ENCODE measurements at places on chromosomes 5 and 9.

- DNase-seq, result no peak
These were observed 95.2 kb downstream of the ALDH1A1 start for GRCh38 chr9:72857624-72857996.

GRCh38 chr9:133107245-133107722 lies 13.8 kb downstream of the RALGDS start:
- no peak for DNase-seq

- no peak for DNase-seq
These were observed 446.5 kb downstream of the EFNA5 start for GRCh38 chr5:107224272-107224671.

DNA sequence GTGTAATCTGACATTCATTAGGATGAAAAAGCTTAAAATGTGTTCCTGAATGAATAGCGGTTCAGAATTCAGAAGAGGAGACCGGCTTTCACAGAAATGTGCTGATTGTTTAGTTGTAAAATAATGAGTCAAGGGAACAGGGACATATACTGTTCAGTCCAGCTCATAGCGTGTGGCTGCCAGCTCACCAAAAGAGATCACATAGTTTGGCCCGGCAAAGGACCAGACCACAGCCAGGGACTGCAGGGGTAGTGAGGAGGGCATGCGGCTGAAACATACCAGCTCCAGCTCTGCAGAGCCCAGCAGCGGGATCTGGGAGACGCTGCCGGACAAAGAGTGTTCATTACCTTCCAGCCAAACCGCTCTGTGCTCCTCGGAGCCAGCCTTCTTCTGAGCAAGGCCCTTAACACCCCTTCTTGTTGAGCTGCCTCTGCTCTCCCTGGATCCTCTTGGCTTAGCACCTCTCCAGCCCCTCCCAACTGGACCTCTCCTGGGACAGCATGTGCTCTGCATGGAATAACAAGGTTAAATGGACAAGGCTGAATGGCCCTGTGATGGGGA lies 116.8 kb upstream of the CNTLN start:
- DNase-seq, result no peak

DNA sequence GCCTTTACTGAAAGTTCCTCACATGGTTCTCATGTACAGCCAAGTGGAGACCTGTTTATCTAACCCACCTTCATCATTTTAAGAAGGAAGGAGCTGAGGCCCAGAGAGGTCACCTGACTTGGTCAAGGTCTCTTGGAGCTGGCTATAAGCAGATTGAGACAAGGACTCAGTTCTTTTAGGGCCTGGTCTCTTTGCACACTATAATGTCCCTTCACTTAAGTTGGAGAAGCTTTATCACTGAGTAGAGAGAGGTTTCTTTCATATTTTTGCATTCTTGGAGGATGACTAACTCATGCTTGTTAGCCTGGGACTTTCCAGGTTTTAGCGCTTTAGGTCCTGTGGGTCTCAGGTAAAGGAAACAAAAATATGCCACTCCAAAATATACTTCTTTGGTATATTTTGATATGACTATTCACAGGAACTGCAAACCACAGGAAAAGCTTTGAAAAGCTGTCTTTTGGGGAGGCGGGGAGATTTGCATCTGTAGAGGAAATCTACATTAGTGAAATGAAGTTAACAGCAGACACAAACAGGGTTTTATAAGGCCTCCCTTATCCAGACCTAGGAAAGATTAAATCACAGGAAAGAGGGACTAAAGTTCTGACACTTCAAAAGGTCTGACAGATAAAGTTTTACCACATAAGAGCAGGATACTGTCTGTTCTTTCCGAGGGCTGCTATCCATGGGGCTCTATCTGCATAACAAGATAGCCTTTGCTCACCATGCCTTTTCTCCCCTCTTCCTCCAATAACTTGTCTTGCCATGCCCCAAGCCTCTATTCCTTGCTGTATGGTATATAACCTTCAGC lies 95.8 kb upstream of the ANKRD55 start:
- no peak for DNase-seq

DNA sequence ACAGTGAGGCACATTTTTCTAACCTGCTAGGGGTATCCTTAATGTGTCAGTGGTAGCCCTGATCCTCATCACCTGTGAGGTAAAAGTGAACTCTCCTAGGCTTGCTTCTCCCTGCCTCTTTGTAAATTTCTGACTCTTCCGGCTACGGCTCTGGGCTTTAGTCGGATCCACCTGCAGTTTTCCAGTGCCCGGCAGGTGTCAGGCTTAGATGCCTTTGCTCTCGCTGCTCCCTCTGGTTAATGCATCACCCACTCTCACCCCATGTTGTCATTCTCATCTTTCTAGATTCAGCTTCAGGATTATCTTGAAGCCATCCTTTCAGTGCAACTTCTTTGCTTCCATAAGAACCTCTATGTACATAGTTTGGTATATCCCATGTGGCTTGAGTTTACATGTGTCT lies 3.6 kb downstream of the CEP78 start:
- no peak for DNase-seq

DNA sequence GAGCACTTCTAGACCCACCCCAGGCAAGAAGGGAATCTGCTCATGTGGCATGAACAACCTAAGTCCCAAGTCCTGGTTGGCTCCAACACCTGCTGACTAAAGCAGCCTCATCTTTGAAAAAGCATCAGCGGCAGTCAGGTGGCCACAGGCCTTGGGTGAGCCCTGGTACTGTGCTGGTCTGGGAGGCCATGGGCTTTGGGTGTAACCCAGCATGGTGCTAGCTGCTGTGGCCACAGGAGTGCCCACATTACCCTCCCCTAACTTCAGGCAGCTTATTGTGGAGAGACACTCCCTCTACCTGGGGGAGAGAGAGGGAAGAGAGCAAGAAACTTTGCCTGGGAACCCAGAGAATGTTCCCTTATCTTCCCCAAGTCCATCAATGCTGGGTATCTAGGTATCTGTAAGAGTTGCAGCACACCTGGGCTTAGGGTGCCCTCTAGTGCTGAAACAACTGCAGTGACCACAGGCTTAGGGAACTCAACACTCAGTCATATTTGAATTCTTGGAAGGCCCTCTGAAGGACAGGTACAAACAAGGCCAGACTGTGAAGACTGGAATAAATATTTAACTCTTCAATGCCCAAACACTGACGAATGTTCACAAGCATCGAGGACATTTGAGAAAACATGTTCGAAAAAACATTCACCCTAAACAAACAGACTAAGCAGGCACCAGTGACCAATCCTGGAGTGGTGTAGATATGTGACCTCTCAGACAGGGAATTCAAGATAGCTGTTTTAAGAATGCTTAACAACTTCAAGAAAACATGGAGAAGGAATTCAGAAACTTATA lies 69.9 kb upstream of the OR2K2 start:
- no peak for DNase-seq

DNA sequence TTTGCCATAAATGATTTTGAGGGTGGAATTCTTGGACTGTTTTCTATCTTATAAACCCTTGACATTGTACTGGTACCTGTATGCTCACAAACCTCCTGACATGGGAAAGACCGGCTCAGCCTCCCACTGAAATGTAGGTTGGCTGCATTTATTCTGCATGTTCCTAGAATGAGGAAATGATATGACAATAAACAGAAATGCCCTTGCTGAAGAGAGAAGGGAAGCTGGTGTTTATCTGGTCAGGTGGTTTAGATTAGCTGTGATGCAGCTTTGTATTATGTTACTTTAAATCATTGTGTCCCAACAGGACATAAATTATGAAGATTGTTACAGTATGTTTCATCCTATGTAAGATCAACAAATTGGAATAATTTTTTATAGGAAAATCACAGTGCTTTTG lies 23.1 kb upstream of the CATSPER3 start:
- no peak for DNase-seq

GRCh38 chr9:112487008-112487798 lies 576 bp downstream of the KIAA1958 start:
- no peak for DNase-seq
